ENCODE measurements at places on chromosomes 12 and 14.
A peak's percentile ranks its signal among the peaks of the same experiment; 100 is the strongest.

GRCh38 chr12:15629108-15629507 lies 160.1 kb downstream of the EPS8 start:
- H3K4me1 ChIP-seq, result no peaks in the 10 kb centered on the region
- DNase-seq, result no peak
- H3K36me3 ChIP-seq, result no peaks in the 10 kb centered on the region
- no peak overlapping the region for H3K27ac ChIP-seq
- H3K4me3 ChIP-seq, result no peak overlapping the region

GRCh38 chr14:22500954-22501726 lies 87.9 kb downstream of the DAD1 start:
- no peaks in the 10 kb centered on the region for H3K36me3 ChIP-seq
- H3K27me3 ChIP-seq, result no peaks in the 10 kb centered on the region
- no peak overlapping the region for H3K4me3 ChIP-seq
- no peak overlapping the region for H3K27ac ChIP-seq

DNA sequence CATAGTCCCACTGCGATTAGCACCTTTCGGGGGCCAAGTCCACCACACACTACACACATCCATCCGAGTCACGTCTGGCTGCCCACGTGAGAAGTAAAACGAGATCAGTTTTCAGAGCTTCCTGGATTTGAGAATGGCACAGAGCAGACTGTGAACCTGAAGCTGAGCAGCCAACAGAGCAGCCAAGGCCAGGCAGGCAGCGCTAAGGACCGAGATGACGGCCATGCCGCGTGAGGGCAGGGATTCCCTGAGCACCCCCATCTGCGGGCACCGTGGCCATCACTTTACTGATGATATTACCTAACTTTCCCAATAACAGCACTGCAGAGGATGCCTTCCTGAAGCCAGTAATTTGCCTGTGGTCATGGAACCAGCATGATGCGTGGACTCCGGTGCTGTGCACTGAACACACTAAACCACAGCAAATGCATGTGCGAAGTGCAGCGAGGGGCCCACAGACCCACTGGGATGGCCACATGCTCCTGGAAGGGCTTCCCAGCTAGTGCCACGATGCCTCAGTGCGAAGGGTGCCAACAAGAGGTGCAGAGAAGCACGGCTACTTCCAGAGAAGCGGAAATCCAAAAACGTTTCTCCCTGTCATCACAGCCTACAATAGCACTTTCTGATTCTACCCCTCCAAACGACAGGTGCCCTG lies 56.0 kb downstream of the RNF34 start:
- no peak overlapping the region for H3K27ac ChIP-seq
- H3K27me3 ChIP-seq, result no peaks in the 10 kb centered on the region
- DNase-seq, result no peak
- no peak overlapping the region for H3K4me3 ChIP-seq
- H3K4me1 ChIP-seq, result peaks cover 2% of the 10 kb centered on the region

DNA sequence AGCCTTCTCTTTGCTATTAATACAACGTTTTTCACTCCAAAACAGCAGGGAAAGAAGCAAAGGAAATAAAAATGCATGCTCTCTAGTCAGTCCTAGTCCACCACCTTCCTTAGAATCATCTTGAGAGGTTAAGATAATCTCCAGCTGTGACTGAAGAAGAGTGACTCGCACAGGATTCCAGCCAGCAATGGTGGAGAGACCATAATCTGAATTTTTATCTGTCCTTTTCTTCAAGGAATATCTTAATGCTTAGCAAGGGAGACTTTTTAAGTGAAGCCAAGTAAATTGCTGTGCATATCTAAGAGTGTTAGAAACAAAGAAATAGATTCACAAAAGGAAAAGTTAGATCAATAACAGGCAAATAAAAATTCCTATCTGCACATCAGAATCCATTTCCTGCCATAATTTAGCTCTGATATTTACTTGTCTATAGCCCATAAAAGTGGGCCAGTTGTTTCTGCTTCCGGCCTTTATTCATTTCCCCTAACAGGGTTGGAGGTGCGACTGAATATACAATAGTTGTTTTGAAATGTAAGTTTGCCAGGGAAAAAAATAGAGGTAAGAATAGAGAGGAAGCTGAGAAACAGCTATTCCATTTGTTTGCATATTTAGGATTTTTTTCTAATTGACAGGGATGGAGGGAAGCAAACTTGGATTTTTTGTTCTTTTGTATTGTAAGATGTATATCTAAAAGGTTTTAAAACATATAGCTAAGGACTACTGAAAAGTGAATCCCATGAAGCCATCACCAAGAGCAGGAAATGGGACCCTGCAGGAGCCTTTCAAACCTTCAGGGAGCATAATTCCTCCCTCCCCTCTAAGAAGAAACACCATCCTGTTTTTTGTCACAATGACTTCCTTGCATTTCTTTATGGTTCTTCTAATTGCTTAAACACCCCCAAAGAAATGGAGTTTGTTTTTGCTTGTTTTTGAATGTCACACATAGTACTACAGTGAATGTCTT lies 154.0 kb downstream of the ITPR2 start:
- no peaks in the 10 kb centered on the region for H3K4me1 ChIP-seq
- DNase-seq, result peak; percentile 47
- H3K4me3 ChIP-seq, result no peak overlapping the region
- H3K36me3 ChIP-seq, result peaks cover 3% of the 10 kb centered on the region
- H3K27ac ChIP-seq, result peak overlapping the region; percentile 94

GRCh38 chr14:103547941-103548462 lies 14.5 kb downstream of the BAG5 start:
- no peaks in the 10 kb centered on the region for H3K36me3 ChIP-seq
- H3K4me1 ChIP-seq, result peaks cover 13% of the 10 kb centered on the region
- no peak for DNase-seq
- H3K27ac ChIP-seq, result no peak overlapping the region
- H3K4me3 ChIP-seq, result no peak overlapping the region

DNA sequence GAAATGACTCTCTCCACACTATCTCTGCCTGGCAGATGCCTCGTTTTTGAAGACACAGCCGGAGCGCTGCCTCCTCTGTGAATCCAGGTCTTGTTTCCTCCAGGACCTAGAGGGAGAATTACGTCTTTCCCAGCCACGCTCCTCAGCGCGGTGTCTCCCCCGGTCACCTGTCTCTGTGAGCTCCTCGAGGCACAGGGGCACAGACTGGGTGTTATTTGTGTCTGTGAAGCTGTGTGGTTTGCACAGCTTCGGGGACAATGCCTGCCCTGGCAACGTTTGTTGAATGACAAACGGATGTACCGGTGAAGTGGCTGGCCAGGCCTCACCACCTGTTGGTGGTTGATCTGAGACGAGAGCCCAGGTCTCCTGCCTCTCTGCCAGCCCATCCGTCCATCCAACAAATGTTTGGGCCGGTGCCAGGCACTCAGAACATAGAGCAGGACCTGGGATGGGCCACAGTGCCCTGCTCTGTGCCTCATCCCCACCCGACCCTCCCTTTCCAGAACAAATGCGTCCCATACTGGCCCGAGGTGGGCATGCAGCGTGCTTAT lies 6.1 kb downstream of the PTPN6 start:
- H3K27me3 ChIP-seq, result no peaks in the 10 kb centered on the region
- H3K4me3 ChIP-seq, result no peak overlapping the region
- no peaks in the 10 kb centered on the region for H3K36me3 ChIP-seq
- H3K27ac ChIP-seq, result no peak overlapping the region

DNA sequence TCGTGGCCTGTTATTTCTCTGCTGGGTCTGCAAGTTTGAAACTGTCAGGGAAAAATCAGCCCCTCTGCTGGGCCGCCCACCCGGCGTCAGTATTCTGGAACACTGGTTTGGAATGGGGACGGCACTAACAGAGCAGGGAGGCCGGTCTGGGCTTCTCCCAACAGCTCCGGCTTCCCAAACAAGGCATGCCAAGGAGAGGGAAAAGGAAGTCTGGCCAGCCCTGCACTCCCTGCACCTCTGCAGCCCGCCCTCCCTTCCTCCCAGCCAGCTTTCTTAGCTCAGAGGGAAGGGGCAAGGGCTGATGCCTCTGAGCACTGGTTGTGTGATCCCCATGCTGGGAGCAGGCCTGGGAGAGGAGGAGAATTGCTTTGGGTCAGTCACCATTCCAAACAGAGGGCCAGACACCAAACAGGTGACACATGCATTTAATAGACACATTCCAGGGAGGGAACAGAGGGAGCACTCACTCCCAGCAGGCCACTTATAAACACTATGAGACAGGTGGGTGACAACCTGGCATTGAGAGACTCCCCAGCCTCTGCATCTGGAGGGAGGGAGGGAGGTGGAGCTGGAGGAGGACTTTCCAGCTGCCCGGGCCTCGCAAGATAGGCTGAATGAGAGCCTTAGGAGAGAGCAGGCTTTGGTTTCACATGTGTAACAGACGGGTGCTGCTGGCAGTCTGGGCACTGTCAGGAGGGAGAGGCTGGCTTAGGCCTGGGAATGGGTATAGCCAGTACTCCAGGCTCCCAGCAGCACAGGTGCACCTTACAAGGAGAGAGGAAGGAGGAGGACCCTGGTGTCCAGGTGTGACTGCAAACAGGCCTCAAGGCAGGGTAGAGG lies 10.3 kb downstream of the KRT75 start:
- no peaks in the 10 kb centered on the region for H3K27me3 ChIP-seq
- H3K4me3 ChIP-seq, result no peak overlapping the region
- DNase-seq, result no peak

- H3K4me3 ChIP-seq, result no peak overlapping the region
- H3K27me3 ChIP-seq, result no peaks in the 10 kb centered on the region
- H3K4me1 ChIP-seq, result 0 out of 2 replicates have a peak, but pooled peaks cover under 1% of the 10 kb centered on the region
- H3K27ac ChIP-seq, result no peak overlapping the region
- peaks cover 21% of the 10 kb centered on the region for H3K36me3 ChIP-seq
Measured at GRCh38 chr12:108564724-108565123, 2.3 kb downstream of the ISCU start.

GRCh38 chr12:76177821-76178220 lies 93.3 kb upstream of the NAP1L1 start:
- no peaks in the 10 kb centered on the region for H3K36me3 ChIP-seq
- DNase-seq, result no peak
- H3K4me1 ChIP-seq, result no peaks in the 10 kb centered on the region
- H3K27me3 ChIP-seq, result no peaks in the 10 kb centered on the region
- H3K27ac ChIP-seq, result no peak overlapping the region

GRCh38 chr14:91873471-91874415 lies 6.4 kb upstream of the TC2N start:
- peaks cover 4% of the 10 kb centered on the region for H3K4me1 ChIP-seq
- no peaks in the 10 kb centered on the region for H3K36me3 ChIP-seq
- DNase-seq, result no peak
- no peak overlapping the region for H3K4me3 ChIP-seq
- H3K27ac ChIP-seq, result no peak overlapping the region

GRCh38 chr14:92584220-92584619 lies 70.6 kb downstream of the RIN3 start:
- no peaks in the 10 kb centered on the region for H3K27me3 ChIP-seq
- no peaks in the 10 kb centered on the region for H3K4me1 ChIP-seq
- no peak for DNase-seq
- H3K36me3 ChIP-seq, result no peaks in the 10 kb centered on the region
- H3K27ac ChIP-seq, result no peak overlapping the region
- no peak overlapping the region for H3K4me3 ChIP-seq

DNA sequence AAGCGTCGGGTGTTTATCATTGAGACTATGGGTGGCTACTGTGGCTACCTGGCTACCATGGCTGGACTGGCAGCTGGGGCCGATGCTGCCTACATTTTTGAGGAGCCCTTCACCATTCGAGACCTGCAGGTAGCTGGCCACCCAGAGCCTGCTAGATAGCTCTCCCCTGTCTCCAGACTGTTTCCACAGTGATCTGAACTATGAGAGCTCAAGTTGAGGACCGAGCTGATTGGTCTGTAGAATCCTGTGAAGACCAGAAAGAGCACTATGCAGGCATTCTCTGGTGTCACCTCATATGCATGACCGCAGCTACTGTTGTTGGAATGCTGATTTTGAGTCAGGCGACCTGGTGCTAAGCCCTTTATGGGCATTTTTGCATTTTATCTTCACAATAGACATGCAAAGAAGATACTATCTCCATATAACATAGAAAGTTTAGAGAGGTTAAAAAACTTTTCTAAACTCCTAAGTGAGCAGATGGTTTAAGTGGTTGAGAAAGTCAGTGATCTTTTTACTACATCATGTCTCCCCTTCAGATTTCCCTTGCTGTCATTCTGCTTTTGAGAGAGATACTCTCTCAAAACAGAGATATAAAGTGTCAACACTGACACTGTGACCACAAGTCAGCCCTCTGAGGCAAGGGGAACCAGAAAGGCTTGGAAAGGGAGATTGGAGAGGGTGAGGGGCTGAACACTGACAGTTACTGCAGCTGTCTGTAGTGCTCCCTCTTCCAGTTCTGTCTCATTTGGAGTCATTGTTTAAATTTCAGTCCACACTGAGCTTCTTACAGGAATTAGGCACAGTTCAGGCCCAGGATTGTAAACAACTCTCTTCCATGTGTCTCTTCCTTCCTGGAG lies 14.3 kb downstream of the ASB8 start:
- DNase-seq, result peak; percentile 68
- H3K27ac ChIP-seq, result peak overlapping the region; percentile 93
- H3K27me3 ChIP-seq, result no peaks in the 10 kb centered on the region
- H3K4me3 ChIP-seq, result no peak overlapping the region
- peaks cover 4% of the 10 kb centered on the region for H3K4me1 ChIP-seq

GRCh38 chr12:632102-632696 lies 31.0 kb downstream of the NINJ2 start:
- H3K4me1 ChIP-seq, result peaks cover 3% of the 10 kb centered on the region
- DNase-seq, result no peak
- no peak overlapping the region for H3K4me3 ChIP-seq

DNA sequence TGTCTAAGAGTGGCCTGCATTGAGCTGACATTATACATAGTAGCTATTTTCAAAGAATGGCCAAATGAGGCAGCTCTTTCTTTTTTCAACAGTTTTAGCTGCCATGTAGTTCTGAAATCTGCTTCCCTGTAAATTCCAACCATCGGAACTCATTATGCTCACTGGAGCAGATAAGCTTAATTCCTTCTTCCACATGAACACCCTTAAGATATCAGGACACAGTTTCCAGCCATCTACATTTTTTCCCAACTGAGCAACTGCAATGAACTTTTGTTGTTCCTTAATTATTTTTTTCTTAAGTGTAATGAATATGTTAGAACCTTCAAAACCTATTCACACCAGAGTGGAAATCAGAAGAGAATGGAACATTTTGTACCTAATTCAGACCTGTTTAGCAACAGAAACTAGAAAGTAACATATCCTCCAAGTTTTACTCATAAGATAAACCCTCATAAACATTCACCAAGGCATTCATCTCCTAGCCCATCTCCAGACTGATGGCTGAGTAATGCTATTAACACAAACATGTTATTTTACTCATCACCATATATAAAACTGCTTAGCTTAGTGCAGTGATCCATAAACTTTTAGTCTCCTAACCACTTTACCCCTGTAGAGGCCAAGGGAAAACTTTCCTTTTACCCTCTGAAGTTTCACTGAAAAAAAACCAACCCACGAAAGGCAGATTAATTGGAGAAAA lies 296.1 kb upstream of the SYT1 start:
- no peak overlapping the region for H3K27ac ChIP-seq
- H3K27me3 ChIP-seq, result no peaks in the 10 kb centered on the region
- no peaks in the 10 kb centered on the region for H3K36me3 ChIP-seq
- H3K4me1 ChIP-seq, result no peaks in the 10 kb centered on the region
- H3K4me3 ChIP-seq, result no peak overlapping the region

Measured in iPS DF 6.9 (cell line).